ENCODE measurements at places on chromosomes 4 and X.

DNA sequence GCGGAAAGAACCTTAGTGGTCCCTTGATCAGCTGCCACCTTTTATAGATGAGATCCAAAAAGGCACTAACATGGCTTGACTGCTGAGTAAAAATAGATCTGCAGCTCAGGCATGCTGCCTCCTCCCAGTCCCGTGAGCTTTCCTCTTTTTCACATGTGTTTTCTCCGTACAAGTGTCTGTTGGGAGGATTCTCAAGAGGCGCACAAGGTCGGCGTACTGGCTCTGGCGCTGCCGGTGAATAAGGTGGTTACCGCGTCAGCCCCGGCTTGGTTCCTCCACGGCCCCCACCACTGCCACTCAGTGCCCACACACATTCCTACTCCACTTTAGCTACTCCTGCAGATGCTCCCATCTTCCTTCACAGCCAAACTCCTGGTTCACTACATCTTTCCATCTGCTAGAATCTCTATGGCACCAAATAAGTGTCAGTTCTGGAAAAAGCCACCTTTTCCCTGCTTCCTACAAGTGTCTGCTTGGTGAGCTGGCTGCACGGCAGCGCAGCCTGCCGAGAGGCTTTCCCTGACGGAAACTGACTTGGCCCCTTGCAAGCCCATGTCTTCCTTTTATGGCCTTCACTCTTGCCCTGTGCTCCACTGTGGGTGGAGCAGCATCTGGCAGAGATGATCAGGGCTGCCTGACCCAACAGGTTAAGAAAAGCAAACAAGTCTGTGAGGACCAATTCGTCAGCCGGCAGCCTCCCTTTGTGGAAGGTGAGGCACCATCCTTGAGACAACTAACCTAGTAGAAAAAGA lies 99.8 kb downstream of the KLHL8 start:
- no peak for DNase-seq

DNA sequence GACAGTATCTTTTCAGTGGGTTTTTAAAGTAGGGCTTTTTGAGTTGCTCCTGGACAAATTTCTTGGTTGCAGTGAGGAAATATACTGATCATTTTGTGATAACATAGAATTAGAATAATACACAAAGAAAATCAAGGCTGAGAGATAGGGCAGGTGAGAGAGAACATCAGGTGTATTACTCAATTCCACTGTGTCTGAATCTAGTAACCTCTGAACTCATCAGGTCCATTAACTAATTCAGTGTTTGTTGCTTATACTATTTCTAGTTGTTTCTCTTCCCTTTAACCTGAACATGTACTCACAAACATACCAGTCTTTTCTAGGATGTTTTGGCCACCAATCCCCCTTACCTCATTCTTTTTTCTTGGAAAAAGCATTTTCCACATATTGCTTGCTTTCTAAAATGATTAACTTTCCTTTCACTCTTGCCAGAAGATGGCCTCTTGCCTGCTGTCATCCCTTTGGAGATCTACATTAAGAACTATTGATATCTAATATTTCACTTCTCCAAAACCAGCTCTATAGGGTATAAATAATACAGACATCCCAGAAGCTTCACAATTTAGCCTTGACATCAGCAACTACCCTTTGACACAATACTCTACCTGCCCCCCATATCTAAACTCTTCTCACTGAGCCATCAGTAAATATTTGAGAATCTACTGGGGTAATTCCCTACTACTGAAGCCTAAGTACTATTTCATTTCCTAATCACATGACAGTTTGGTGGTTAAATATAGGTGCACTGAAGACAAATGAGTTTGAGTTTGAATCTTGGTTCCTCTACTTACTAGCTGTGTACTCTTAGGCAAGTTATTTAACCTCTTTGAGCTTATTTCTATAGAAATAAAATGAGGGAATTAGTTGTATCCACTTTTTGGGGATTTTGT lies 470.8 kb upstream of the IGFBP7 start:
- no peak for DNase-seq

DNA sequence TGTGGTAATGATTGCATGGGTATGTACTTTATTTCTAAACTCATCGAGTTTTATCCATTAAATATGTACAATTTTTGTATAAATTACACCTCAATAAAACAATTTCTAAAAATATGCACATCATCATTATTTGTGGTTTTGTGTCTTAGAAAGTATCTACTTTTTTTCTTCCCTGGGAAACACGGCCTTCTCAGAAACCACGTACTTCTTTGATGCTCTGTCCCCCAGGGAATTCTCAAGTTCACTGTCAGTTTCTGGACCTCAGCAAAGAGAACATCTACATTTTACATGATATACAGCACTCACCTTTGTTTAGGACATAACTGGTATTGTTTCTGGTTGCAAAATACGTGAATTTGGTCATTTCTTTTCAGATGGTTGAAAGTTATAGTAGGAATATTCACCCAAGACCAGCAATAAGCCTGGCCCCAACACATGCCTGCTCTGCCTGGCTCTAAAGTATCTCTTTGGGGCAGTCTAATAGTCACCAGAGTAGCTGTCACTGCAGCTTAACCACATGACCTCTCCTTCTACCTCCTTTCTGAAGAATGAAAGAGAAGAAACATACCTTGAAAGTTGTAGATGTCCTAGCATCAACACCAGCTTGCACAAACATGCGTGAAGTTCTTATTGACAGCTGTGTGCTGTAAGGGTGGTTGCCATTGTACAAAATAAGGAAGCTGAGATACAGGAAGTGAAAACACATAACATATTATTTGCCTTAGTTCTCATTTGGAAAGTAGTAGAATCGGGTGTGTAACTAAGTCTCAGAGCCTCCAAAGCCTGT lies 48.4 kb upstream of the SPANXN4 start:
- DNase-seq: no peak

- no peak for DNase-seq
Observed at GRCh38 chrX:43971966-43972961, 926 bp downstream of the NDP start.
